ENCODE measurements at places on chromosomes 13 and 19.

- DNase-seq, result no peak
Measured at GRCh38 chr19:56810260-56810659, 30.3 kb downstream of the PEG3 start.

DNA sequence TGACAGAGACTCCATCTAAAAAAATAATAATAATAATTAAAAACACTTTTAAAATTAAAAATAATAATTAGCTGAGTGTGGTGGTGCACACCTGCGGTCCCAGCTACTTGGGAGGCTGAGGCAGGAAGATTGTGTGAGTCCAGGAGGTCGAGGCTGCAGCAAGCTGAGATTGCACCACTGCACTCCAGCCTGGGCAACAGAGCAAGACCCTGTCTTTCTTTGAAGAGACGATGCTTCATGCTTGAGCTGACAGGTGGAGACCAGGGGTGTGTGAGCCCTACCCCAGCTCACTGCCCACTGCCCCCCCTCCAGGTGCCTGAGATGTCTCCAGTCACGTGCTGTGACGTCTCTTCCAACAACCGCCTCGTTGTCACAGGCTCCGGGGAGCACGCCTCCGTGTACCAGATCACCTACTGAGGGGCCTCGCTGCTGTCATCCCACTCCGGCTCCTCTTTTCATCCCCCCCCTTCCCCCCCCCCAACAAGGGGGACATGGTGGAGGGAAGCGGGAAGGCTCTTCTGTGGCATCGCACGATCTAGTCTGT lies 17.3 kb downstream of the TLE6 start:
- DNase-seq, result no peak

DNA sequence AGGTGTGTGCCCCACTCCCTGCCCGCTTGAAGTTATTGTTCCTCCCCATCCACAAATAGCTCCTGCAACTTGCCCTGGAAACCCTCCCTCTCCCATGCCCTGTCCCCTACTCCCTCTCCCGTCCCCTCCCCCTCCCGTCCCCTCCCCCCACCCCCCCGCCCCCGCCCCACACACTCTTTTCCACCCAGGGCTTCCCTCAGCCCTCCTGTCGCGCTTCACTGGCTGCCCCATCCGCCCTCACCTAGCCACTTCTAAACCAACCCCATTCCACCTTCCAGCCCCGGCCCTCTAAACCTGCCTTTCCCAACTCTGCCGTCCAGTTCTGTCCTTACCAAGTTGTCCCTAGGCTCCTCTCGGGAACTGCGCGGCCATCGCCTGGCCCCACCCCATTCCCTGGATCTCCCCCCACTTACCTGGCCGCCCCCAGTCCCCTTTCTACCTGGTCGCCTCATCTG lies 993 bp downstream of the RGL3 start:
- no peak for DNase-seq

GRCh38 chr19:39679791-39680168 lies 24.1 kb downstream of the LGALS16 start:
- no peak for DNase-seq

Data from amniotic stem cell (primary cell).